ENCODE measurements at places on chromosomes 5 and 9.

- DNase-seq: no peak
These were observed 60.2 kb downstream of the FEM1C start for GRCh38 chr5:115484368-115484767.

DNA sequence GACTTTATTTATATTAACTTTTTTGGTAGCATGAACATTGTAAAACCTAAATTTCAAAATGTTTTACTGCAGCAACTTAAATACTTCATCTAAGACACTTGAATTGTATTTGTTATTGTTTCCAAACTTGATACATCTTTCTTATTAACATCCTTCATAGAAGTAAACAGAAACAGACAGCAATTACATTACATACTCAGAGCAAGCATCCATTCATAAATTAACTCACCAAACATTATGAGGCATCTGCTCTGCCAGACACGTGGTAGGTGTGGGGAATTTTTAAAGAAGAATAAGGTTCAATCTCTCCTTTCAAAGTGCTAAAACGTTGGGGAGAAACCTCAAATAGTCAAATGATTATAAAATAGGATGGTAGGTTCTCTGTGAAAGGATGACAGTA is 130.8 kb downstream of the MUSK start:
- DNase-seq: no peak

DNA sequence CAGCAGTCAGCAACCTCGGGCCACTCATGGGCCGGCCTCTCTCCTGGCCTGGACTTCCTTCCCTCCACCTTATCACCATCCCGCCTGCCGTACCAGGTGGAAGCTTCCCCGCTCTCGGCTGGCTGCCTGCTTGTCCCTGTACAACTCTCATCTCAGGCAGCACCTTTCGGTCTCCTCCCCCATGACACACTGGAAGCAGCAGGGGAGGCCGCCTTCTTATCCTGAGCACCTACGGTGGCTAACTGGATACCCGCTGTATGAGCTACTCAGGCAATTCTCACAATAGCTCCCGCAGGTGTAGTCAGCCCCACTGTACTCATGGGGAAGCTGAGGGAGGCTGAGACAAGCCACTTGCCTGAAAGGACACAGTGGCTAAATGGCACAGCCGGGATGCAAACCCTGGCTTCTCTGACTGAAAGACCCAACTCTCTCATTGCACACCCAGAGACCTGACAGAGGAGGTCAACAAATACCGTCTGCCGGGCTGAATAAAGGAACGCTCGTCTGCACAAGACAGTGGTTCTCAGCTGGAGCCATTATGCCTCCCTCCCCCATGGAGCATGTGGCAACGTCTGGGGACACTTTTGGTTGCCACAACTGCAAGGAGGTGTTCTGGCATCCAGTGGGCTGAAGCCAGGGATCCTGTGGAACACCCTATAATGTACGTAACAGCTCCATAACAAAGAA is 9.6 kb downstream of the STK10 start:
- DNase-seq: no peak

DNA sequence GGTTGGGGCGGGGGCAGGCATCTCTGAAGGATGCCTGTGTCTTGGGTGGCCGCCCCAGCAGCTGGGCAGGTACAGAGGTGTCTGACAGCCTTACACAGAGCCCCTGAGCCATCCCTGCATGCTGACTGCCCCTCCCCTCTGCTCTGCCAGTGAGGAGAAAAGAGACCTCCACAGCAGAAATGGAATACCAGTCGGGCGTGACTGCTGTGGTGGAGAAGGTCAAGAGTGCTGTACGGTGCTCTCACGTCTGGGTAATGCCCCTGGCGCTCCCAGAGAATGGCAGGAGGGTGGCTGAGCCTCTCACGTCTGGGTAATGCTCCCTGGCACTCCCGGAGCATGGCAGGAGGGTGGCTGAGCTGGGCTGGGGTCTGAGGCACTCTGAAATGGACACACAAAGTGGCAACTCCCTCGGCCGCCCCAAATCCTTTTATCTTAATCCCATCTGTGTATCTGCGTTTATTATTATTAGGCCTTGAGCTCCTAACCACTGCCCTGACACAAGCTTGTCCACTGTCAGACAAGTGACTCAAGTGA is 2.5 kb upstream of the RABL6 start:
- DNase-seq: no peak

- DNase-seq: no peak
These were observed 36.4 kb upstream of the GAS1 start for GRCh38 chr9:86983620-86984259.

DNA sequence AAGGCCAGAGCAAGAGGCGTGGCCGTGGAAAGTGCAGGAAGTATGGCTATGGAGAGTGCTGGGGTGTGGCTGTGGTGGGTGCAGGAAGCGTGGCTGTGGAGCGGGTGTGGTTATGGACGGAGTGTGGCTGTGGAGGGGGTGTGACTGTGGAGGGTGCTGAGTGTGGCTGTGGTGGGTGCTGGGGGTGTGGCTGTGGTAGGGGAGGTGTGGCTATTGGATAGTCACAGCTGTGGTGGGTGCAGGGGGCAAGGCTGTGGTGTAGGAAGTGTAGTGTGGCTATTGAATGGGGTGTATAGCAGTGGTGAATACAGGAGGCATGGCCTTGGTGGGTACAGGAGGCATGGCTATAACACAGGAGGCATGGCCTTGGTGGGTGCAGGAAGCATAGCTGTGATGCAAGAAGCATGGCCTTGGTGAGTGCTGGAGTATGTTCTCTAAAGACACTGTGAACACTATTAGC is 40.8 kb upstream of the SPATA31C2 start:
- DNase-seq: no peak

GRCh38 chr5:142644127-142644526 is 41.8 kb downstream of the FGF1 start:
- DNase-seq: no peak

DNA sequence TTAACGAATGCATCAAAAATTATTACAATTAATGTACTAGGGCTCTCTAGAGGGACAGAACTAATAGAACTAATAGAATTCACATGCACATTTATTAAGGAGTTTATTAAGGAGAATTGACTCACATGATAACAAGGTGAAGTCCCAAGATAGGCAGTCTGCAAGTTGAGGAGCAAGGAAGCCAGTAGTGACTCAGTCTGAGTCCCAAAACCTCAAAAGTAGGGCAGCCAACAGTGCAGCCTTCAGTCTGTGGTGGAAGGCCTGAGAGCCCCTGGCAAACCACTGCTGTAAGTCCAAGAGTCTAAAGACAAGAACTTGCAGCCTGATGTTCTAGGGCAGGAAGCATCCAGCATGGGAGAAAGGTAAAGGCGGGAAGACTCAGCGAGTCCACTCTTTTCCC is 633.8 kb downstream of the SEMA5A start:
- DNase-seq: no peak

GRCh38 chr5:163189023-163189553 is 248.3 kb upstream of the CCNG1 start:
- DNase-seq: no peak

DNA sequence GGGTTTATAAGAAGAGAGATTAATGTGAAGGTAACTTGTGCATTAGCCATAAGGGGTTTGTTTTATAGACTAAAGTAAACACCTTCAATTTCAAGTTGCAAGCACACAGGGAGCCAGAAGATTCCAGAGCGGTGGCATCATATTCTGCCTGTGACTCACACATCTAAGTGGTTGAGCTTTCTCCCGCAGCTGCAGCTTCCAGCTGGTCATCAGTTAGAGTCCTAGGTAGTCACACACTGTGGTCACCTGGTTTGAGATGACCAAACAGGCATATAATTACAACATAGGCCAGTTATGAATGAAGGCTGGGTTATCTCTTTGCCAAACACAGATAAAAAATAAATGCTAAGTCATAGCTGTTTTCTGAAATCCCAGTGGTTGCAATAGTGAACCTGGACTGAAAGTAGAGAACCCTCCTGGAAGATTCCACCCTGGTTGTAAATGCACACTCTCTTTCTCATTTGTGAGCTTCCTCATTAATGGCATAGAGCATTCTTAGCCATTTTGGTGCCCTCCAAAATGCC is 171.3 kb downstream of the GDNF start:
- DNase-seq: no peak

- DNase-seq: peak; percentile 76
These were observed 32.1 kb downstream of the TRMO start for GRCh38 chr9:97889941-97890887.

- no peak for DNase-seq
These were observed 8.8 kb upstream of the RNF183 start for GRCh38 chr9:113311961-113312360.

DNA sequence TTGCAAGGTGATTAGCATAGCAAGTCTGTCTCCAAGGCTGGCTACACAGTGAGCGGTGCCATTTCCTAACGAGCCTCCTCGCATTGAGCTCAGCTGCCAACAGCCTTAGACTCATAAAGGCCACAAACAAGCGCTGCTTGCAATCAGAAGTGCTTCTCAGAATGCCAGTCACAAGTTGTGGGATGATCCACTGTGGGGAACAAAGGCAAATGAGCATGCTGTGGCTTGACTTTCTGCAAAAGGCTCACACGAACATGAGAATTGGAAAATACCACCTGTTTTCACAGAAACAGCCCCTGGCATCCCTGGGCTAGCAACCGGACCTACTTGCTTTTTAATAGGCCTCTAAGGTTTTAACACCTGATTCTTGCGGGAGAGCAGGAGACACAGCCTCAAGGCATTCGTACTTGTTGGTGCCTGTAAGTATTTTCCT is 215.5 kb downstream of the FANCC start:
- no peak for DNase-seq

DNA sequence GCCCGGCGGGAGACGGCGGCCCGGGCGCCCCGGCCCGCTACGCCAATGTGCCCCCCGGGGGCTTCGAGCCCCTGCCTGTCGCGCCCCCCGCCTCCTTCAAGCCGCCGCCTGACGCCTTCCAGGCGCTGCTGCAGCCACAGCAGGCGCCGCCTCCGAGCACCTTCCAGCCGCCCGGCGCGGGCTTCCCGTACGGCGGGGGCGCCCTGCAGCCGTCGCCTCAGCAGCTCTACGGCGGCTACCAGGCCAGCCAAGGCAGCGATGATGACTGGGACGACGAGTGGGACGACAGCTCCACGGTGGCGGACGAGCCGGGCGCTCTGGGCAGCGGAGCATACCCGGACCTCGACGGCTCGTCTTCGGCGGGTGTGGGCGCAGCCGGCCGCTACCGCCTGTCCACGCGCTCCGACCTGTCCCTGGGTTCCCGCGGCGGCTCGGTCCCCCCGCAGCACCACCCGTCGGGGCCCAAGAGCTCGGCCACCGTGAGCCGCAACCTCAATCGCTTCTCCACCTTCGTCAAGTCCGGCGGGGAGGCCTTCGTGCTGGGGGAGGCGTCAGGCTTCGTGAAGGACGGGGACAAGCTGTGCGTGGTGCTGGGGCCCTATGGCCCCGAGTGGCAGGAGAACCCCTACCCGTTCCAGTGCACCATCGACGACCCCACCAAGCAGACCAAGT is 723 bp downstream of the SNX18 start:
- DNase-seq: peak; percentile 58

DNA sequence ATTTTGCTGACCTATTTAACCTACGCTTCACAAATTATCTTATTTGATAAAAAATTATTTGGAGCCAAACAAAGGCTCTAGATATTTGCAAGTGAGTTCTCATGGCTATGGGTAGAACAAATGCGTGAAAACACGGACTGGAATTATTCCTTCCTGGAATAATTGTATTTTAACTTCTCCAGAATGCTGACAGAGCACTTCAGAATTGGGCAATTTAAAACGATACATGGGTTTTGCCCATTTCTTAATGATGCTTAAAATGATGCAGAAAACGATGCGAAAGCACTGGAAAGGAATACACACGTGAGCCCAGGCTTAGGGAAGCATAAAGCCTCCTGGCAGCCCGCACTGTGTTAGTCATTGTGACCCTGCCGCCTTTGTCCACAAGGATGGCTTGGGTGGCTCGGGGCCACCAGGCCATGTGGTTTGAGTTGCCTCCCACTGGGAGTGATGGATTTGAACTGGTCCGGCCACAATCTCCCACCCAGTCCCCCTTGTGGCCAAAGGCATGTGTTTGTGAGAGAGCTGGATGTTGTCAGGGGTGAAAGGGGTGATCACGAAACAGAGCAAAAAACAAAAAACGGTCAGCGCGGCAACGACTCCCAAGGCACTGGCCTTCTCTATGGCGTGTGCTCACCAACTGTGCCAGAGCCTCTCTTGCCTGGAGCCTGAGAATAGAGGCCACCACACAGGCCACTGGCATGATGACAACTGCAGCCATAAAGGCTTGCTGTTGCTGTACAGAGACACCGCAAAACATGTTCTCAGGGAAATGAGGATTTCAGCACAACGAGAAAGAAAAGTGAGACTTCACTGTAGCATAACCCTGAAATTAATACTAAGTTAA is 234.2 kb upstream of the ADAMTS16 start:
- DNase-seq: no peak

GRCh38 chr5:180786531-180787398 is 15.8 kb downstream of the MGAT1 start:
- DNase-seq: no peak

GRCh38 chr5:88954511-88954910 is 71.5 kb upstream of the MEF2C start:
- no peak for DNase-seq

DNA sequence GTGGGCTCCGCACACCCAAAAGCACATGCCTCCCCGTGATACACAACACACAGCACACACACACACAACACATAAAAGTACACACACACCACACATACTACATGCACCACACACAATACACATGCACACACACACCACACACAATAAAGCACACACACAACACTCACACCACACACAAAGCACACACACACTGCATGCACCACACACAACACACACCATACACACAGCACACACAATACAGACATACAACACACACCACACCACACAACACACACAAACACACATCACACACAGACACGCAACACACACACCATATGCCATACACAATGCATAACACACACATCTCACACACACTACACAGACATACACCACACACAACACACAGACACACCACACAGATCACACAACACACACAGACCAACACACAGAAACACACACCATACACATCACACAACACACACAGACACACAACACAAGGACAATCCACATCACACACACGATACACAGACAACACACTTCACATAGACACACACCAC is 3.4 kb upstream of the CCDC187 start:
- DNase-seq: no peak

GRCh38 chr5:54384356-54384933 is 71.1 kb upstream of the HSPB3 start:
- DNase-seq: no peak

GRCh38 chr5:138754699-138755057 is 1.5 kb downstream of the CTNNA1 start:
- no peak for DNase-seq

- DNase-seq: no peak
These were observed 48.8 kb downstream of the NTNG2 start for GRCh38 chr9:132210472-132211145.

DNA sequence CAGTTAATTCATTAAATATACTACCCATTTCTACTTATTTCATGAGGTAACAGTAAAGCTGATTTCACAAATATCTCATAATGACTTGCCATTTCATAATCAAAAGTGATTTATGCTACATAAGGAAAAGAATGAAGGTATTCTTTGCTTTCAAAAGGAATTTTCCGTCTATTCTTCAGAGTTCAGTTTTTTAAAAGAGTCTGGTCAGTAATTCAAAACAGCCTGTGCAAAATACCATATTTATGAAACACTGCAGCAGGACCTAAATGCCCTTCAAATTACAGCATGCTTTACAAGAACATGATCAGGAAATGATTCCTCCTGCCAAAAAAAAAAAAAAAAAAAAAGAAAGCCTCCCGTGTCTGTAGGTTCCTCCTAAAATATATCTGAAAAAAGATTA is 154.7 kb downstream of the KIAA0825 start:
- DNase-seq: no peak

Measured in activated CD4-positive, alpha-beta T cell treated with anti-CD3 and anti-CD28 coated beads, Interleukin-2, amount 50 U/mL, for 48 hours (primary cell).